ENCODE measurements at places on chromosomes 12 and 14.

DNA sequence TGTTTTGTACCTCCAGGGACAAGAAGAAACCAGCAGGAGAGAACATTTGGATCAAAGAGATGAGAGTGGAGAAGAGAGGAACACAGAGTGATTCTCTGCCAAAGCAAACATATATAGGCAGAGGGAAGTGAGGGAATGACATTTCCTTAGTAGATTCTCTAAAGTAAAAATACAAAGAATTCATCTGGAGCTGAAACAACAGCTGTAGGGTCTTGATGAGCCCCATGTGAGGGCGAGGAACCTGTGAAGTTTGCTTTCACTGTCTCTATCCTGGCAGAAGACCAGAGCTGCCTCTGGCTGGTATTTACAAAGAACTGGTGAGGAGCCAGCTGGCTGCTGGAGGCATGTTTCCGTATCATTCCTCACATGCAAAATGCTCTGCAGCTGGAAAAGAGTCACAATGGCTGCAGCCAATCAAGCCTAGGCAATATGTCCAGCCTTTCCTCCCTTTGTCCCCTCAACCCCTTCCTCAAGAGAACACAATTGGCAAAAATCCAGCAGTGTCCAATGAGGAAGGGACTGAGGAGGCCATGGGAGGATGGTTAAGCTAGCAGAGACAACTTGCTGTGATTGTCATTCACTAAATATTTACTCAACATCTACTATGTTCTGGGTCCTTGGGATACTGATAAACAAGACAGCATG is 122.5 kb downstream of the PHLDA1 start:
- DNase-seq = no peak

DNA sequence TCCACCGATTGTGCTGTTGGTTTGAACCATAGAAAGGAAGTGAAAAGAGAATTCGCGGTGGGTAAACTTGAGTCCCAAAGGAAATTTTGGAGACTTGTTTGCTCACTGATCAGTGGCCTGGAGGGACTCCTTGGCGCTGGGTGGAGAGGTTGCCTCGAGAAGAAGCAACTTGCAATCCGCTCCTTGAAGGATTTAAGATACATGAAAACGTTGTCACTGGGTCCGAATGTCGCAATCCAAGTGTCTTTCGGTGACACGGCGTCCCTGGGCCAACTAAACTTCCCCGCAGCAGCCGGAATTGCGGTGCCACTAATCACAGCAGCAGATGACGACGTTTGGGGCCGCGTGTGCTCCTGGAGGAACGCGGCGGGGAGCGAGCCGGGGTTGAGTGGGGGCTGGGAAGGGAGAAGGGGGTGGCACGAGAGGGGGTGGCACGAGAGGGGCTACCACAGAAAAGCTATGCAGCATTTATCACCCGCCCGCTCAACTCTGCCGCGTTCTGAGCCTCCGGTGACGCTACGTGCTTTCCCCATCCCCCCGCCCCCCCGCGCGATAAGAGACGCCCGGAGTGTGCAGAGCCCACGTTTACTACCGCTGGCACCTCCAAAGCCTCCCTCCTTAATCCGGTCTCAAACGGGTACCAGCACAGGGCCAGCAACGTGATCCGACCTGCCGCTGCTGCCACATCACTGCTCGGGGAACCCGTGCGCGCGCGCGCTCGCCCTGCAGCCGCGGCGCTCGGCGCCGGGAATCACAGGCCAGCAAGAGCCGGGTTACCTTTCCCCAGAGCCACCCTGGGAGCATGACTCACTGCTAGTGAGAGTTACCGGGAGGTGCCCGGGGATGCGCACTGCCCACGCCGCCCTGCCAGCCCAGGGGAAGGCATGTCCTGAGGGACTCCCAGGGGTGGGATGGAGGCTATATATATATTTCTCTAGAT is 833 bp upstream of the BHLHE41 start:
- no peak for DNase-seq

GRCh38 chr12:56628671-56629458 is 1.3 kb downstream of the BAZ2A start:
- DNase-seq = peak; percentile 58

DNA sequence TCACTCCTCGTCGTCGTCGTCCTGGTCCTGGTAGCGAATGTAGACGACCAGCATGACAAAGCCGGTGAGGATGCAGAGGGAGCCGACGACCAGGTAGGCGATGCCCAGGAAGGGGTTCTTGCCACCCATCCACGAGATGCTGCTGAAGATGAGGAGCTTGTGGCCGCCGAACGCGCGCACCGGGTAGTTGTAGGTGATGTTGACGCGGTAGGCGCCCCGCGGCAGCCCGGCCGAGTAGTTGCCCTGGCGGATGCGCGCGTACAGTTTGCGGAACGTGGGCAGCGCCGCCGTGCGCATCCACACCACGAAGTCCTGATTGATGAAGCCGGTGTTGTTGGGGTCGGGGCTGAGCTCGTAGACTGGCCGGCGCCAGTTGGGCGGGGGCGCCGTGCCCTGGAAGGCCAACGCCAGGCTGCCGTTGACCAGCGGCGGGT is 1.0 kb downstream of the TMEM30B start:
- no peak for DNase-seq

DNA sequence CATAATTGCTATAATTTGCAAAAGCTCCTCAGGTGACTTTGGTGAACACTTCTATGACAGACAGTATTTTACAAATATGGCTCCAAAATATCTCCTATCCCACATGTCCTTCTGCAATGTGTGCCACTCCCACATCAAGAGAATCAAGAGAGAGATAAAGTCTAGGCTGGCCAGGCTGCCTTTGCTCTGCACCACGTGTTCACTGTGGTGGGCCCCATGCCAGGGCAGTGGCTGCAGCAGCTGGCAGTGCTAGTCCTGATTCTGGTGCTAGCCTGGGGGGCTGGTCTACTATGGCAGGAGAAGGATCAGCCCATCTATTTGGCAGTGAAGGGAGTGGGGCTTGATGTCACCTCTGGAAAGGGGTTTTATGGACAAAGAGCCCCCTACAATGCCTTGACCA is 86.3 kb downstream of the DRAM1 start:
- no peak for DNase-seq

DNA sequence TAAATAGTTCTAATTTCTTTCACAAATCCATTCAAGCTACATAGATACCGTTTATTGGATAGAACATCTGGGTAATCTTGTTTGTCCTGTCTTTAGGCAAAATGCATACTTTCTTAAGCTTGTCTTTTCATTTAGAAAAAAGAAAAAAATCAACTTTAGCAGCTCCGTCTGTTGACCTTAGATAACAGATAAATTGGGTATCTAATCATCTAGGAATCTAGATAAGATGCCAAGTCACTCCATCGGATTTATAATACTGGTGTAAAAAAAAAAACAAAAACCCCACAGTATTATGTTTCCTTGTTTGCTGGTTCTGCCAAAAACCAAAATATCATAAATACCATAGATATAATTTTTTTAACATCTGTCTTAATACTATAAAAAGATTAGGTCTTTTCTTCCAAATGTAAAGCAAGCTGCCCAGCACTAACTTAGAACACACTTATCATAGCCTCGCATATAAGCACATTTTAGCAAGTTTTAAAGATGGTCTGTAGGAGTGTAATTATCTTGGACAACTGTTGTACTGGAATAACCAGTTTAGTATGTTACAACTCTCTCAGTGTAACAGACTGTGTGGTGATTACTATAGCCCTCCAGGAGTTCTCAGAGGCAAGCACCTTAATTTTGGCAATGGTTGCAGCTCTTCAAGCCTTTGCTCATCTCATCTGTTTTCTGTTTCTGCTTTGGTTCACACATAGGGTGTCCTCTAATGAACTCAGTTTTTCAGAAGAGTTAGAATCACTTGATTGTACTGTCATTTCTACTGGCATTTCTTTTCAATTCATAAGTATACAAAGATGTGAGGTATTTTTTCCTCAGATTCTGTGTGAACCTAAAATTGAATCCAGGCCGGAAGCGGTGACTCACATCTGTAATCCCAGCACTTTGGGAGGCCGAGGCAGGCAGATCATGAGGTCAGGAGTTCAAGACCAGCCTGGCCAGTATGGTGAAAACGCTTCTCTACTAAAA is 83.1 kb downstream of the ANO6 start:
- no peak for DNase-seq

GRCh38 chr12:6778217-6778573 is 5.9 kb downstream of the LAG3 start:
- DNase-seq = no peak

- DNase-seq = no peak
These were observed 204.9 kb downstream of the DAD1 start for GRCh38 chr14:22384167-22384549.

GRCh38 chr14:54838931-54839512 is 63.6 kb downstream of the GCH1 start:
- DNase-seq = no peak

All from activated effector memory CD4-positive, alpha-beta T cell treated with Interleukin-2 at 50 U/mL for 16 hours (primary cell).